ENCODE measurements at places on chromosomes 5 and 9. TPM values are rescaled to one million over a fixed set of nuclear protein-coding genes. Genes with fewer than 3 reads are reported as not detected.

DNA sequence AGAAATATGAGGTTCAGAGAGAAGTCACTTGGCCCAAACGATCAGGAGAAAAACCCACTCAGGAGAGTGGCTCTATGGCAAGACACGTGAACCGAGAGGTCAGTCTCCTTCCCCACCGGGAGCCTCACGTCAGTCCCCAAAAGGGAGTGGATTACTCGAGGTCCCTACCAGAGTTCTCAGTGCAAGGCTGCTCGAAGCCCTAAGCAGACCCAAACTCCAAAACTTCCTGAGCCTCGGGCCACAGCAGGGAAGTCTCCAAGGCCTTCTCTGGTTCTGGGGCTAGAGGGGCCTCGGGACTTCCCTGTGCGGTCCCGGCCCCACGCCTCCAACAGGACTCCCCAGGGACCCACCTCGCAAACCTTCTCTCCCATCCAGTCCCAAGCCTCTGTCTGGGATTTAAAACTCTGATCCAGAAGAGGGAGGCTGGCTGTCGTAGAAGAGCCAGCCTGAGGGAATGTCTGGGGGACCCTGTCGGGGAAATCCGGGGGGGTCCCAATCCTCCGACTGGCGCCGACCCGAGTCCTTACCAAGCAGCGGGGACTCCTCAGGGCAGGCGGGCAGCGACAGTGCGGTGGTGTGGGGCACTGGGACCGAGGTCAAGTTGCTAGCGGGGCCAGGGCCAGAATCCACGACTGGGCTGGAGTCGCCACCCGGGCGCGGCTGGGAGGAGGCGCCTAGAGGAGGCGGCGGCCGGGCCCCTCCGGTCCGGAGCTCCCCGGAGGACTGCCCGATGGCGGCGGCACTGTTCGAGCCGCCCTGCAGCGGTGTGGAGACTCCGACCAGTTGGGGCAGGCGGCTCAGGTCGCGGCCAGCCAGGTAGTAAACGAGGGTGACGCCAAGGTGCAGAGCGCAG is 679 bp downstream of the B4GALT1 start:
- no peak for DNase-seq

- no peak for DNase-seq
Observed at GRCh38 chr5:33737697-33738096, 154.1 kb downstream of the ADAMTS12 start.

DNA sequence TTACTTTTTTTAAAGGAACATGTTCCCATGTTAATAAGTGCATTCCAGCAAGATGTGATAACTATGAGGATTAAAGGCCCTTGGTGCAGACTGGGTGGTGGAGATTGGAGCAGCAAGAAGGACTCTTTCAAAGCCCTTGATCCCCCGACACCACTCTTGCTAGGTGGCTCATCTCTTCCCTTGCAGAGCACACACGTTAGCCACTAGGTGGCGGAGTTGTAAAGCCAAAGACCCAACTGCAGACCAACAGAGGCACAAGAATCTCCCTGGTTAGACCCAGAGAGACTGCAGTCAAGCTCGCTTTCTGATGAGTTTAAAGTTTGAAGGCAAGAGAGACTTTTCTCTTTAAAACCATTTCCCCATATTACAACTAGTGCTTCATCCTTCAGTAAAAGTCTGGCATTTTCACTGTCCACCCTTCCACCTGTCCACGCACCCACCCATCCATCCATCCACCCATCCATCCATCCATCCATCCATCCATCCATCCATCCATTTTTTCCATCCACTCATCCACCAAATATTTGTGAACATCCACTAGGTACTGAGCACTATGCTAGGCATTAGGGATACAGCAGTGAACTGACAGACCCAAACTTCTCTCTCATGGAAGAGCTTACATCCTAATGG is 226.9 kb downstream of the MSX2 start:
- peak; percentile 43 for DNase-seq

DNA sequence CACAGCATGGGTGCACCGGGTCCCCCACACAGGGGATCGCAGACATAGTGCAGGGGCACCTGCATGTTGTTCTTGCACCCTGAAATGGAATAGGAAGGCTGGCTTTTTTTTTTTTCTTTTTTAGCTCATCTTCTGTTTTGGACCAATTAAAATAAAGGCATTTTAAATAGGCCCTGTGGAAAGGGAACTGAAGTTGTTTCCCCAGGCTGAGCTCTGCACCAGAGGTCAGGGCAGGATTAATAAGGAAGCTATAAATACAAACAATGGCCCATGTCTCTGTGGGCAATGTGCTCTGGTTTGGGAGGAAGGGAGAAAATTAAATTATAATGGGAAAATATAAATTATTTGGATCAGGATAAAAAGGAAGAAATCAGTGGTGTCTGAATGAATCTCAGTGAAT is 21.2 kb upstream of the KCNMB1 start:
- no peak for DNase-seq

The TAF11L10 gene
- not detected for polyA plus RNA-seq

The CFAP157 gene
- 0.07 TPM for polyA plus RNA-seq

The ANKRD18A gene
- polyA plus RNA-seq, result not detected

The PCDHGB6 gene
- polyA plus RNA-seq, result 1.8 TPM

DNA sequence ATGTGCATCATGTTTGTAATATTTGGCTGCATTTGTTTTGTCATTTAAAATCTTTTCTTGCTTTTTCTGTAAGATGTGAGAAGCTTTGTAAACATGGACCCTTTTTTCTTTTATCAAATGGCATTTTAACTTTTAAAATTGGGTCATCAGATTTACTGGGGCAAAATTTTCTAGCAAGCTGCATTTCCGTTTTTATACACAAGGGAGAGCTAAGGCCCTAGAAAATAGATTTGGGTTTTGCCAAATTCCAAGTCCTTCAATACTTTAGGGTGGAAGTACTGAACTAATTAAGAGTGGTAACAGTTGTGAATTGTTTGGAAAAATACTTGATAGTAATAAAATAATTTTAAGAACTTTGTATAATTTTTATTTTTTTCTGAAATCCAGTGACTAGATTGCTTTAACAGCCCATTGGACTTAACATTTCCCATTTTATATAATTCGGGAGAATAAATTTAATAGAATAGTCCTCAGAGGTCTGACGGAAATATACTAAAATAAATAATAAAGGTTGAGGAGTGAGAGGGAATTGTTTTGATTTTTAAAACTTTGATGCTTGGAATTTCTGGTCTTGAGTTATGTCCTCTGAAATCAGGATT is 117.4 kb downstream of the SMARCA2 start:
- DNase-seq, result no peak

The UGT3A1 gene
- 20.6 TPM for polyA plus RNA-seq

The CCDC192 gene
- not detected for polyA plus RNA-seq

The MEIKIN gene
- polyA plus RNA-seq, result not detected

DNA sequence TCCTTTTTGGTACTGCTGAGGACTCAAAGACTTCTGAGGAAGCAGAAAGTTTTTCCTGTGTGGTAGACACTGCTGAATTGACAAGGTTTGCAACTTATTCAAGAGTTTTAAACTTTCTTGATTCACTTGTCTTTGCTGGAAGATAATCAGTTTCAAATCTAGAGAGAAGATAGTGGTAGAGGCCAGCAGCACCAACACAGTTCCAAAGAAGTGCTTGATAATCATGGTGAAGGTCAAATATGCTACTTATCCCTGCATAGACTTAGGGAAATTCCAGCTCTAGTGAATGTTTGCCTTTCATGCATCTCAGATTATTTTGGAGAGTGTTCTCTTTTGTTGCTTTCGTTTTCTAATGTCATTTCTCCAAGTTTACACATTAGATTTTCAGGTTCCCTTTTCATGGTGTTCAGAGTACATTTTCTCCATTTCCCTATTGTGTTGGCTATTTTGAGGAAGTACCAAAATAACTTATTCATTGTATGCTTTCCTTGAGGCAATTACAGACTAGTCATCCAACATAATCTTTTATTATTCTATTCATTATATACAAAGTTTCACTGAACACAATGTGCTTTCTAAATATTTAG is 550 bp downstream of the IFNE start:
- no peak for DNase-seq

GRCh38 chr9:133793471-133793870 is 55.3 kb upstream of the SARDH start:
- DNase-seq, result no peak

- no peak for DNase-seq
Observed at GRCh38 chr5:32342656-32343055, 29.9 kb upstream of the MTMR12 start.

- no peak for DNase-seq
Observed at GRCh38 chr9:95102572-95102971, 214.9 kb downstream of the FANCC start.

DNA sequence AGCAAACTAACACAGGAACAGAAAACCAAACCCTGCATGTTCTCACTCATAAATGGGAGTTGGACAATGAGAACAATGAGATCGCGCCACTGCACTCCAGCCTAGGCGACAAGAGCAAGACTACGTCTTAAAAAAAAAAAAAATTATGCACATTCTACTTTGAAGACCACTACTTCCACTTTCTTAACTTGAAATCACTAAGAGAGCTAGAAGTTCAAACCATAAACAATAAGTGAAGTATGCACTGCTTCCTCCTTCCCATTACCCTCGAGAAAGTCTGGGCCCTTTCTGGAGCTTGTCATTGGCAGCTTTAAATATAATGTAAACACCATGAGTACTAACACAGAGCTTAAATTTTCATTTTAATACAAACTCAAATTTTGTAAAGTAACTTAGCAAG is 94.9 kb downstream of the TLE1 start:
- no peak for DNase-seq

DNA sequence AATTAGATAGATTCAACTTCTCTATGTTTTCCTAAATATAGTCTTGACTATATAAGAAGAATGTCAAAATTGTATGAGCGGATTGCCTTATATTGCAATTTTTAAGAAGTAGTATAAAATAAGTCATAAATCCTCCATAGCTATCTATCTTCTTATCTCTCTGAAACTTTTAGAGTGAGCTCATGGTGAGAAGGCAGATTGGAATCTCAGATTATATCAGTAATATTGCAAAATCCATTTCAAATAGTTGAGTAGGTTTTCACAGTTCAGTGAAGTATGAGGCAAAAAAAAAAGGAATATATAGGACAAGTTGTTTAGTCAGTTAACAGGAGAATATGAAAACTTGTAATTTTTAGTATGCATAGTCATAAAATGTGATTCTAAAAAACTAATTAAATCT is 156.4 kb downstream of the FAM174A start:
- DNase-seq, result no peak

GRCh38 chr9:2271426-2271825 is 256.3 kb downstream of the SMARCA2 start:
- no peak for DNase-seq

DNA sequence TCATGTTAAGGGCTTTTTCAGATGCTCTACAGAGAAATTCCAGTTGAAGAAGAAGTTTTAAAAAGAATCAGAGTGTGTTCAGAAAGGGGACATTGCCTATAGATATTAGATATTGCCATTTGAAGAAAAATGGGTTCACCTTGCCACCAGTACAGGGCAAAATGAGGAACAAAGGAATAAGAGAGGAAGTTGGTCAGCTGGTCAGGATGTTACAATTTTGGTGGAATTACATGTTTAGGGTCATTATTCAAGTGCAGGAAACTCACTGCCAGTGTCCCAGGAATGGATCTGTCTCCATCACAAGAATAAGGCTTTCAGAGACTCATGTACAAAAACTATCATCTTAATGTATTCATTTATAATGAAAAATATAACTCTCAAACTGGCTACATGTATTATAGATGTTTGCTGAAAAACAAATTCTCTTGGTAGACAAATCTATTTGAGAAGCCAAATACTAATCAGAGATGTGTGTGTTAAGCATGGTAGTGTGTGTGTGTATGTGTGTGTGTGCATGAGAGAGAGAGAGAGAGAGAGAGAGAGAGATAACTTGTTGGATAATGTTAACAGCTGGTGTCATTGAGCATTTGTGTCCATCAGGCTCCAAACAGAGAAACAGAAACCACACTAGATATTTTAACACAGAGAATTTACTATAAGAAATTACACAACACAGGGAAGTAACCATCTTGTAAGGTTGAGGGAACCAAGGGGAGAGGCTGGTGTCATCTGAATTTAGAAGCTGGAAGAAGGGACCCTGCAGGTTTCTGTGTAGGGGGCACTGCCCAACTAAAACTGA is 5.0 kb upstream of the C1QTNF3 start:
- no peak for DNase-seq
